IMR-90 (cell line): ENCODE measurements at places on chromosomes 7 and 10.

- no peak for DNase-seq
These were observed 58.9 kb upstream of the FOXI2 start for GRCh38 chr10:127678091-127678490.

DNA sequence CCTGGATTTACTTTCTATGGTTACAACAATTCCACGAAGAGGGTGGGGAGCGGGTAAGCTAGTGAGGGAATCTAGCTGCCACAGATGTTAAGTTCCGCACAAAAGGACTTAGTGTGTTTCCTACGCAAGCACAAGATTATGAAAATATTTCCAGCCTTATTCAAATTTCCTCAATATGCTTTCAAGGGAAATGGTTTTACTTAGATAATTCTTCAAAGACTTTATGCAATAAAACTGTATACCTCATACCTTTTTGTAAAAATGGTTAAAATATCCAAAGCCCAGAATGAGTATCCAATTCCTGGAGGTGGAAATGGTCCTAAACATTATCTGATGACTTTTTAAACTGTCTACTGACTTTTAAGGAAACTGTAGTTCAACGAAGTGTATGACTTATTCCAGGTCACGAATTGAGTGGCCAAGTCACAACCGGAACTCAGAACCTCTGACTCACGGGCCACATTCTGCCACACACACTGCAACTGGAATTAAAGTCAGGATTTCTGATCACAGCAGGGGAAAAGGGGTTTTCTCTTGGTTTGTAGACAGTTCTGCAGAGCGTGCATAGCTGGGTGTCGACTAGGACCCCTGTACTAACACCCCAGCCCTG is 20.2 kb upstream of the INSIG1 start:
- no peak for DNase-seq

- DNase-seq = no peak
These were observed 106.0 kb downstream of the DIP2C start for GRCh38 chr10:583433-583832.

DNA sequence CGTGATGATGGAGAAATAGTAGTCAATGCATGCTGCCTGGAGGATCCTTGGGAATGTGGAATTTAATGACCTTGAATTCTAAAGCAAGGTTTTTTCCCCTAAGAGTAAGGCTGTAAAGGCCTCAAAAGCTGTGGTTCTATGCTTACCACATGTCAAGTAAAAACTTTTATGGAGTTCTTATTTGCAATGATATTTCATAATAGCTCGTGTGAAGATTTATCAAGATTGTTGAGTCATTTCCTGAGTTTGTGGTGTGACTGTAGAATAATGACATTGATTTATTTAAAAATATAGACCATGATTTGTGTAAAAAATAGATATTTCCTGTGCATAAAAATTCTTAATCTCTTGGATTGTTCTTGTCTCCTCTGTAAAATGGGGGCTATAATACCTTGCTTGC is 67.5 kb upstream of the SORCS1 start:
- no peak for DNase-seq

DNA sequence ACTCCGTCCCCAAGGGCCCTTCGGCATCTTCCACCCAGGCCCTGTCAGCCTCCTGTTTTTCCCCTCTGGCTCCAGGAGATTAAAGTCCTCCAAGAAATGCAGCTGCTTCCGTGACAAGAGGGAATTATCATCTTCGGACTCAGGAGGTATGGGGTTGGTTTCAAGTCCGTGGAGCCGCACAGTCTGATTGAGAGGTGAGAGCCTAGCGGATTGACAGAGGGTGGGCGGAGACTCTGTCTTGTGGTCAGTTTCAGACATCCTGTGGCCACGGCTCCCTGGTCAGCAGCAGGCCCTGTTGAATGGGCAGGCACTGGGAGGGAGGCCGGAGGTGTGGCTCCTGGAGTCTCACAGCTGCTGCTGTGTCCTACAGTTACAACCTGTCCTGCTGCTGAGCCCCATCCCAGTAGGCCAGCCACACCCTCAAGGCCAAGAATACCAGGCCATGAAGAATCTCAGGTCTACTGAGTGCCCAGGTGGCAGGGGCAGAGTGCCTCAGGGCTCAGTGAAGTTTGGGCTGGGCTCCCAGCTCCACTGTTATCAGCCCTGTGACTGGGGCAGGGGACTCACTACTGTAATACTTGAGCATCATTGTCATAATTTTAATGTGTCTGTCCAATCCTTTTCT is 49.3 kb upstream of the ZNF716 start:
- no peak for DNase-seq

GRCh38 chr10:124084708-124085107 is 8.7 kb downstream of the CHST15 start:
- no peak for DNase-seq

DNA sequence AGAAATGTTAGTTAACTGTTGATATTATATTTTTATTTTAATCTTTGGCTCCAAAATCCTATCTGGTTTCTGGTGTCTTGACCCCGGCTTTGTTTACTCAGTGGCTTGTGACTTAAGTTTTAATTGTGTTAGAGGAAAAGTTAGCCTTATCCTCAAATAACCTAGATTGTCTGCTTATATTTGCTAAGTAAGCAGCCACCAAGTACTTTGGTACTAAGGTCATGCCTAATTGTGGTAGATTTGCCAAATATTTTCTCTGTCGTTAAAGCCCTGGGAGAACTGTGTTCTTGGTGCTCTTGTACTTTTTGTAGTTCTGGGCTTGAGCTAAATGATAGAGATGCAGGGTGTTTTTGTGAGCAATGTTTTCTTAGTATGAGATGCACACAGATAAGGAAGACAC is 34.8 kb downstream of the GPR158 start:
- DNase-seq = no peak

DNA sequence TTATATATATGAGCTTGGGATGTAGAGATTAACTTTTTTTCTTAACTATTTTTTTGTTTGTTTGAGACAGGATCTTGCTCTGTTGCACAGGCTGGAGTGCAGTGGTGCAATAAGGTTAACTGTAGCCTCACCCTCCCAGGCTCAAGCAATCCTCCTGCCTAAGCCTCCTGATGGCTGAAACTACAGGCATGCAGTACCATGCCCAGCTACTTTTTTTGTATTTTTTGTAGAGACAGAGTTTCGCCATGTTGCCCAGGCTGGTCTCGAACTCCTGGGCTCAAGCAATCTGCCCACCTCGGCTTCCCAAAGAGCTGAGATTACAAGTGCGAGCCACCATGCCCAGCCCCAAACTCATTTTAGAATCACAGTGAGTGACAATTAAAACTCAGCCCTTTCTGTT is 105.2 kb downstream of the CUBN start:
- no peak for DNase-seq

GRCh38 chr10:63267414-63268148 is 134.5 kb downstream of the NRBF2 start:
- DNase-seq = peak; percentile 94

DNA sequence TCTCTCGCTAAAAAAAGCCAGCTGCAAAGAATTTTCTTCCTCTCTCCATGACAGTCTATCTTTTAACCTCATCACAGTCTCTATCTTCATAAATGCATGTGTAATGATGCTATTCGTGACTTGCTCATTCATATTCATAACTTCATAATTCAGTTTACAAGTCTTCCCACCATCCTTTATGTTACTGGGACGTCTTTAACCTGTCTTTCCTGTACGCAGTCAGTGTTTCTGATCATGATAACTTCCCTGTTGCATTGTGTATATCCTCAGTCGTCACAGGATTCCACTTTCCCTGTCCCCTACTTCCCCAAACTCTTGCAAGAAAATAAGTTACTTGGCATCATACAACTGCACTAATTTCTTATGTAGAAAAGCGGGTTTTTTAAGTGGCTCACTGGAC is 165.6 kb upstream of the ASAH2 start:
- DNase-seq = no peak

- DNase-seq = peak; percentile 84
These were observed 76.9 kb downstream of the RNF216 start for GRCh38 chr7:5704534-5704922.

DNA sequence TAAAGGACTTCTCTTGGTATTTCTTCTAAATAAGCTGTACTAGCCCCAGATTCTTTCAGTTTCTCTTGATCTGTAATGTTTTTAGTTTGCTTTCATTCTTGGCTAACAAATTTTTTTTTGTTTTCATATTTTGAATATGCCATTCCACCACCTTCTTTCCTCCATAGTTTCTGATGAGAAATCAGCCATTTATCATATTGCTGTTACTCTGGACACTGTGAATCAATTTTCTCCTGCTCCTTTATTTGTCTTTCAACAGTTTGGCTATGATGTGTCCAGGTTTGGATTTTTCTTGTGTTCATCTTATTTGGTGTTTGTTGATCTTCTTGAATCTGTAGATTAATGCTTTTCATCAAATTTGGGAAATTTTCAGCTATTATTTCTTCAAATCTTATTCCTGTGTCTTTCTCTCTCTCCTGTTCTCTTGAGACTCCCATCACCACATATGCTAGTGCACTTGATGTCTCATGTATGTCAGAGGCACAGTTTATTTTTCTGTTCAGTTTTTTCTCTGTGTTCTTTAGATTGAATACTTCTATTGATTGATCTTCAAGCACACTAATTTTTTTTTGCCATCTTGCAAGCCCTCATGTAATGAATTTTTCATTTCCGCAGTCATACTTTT is 15.0 kb downstream of the ELFN1 start:
- no peak for DNase-seq

- no peak for DNase-seq
These were observed 127.5 kb downstream of the MAD1L1 start for GRCh38 chr7:2105280-2105679.

DNA sequence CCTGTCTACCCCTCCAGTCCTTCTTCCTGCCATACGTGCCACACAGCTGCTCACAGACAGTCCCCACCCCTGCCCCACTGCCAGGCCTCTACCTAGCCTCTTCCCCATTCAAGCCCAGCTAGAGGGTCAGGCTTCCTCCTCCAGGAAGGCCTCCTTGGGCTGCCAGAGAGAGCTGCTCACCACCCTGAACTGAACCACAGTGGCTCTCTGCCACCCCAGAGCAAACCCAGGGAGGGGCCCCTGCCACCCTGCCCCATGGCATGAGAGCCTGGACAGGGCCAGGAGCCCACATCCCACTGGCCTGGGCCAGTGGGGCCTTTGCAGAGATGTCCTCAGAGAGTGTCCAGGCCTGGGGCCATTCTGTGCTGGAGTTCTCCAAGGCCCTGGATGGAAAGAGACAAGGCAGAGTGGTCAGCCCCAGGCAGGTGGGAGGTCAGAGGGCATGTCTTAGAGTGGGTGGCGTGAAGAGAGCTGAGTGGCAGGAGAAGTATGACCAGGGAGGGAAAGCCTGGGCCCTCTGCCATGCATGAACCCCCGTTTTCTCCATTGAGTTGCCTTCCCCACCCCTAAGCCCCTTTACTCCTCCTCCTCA is 40.4 kb downstream of the TMEM270 start:
- DNase-seq = no peak

DNA sequence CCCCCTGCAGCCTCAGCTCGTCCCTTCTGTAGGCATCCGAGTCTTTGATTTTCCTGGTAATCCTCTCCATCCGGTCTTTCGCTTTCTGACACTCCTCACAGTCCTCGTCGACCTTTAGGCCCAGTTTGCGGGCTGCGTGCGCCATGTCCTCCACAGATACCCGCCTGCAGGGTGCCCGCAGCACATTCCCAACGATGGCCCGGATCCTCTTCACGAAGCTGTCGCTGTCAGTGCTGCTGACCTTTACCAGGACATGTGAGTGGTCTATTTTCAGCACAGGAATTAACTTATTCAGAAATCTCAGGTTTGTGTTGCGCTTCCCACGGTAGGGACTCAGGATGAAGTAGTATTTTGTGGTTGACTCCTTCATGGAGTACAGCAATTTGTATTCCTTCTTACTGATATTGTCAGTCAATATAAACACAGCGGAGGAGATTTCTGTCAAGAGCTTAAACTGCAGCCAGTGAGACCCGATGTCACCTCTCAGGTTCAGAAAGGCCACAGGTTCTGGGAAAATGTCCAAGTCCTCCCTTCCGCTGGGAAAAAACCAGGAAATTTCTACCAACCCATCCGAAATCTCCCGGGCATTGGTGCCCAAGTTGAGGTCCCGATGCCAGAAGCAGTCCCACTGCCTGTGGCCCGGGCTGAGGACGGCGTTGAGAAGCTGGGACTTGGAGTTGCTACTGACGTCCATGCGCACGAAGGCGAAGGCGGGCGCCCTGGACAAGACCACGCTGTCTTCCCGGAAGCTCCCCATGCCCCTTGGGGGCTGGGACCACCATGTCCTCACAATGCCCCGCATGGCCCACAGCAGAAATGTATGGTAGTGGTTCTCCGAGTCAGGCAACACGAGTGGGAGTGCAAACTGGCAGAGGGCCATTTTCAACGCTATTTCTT is 8.9 kb upstream of the MRPS24 start:
- DNase-seq = no peak
